Glutamatergic neuron (in vitro differentiated cells): ENCODE measurements at places on chromosomes 2 and 18.

- DNase-seq: no peak
These were observed 15.9 kb downstream of the LYPD6 start for GRCh38 chr2:149346272-149346671.

GRCh38 chr2:47312491-47312850 lies 90.5 kb upstream of the MSH2 start:
- DNase-seq: no peak

GRCh38 chr2:58227171-58227917 lies 13.8 kb downstream of the FANCL start:
- no peak for DNase-seq

GRCh38 chr18:79962835-79963657 lies 1.4 kb upstream of the HSBP1L1 start:
- DNase-seq: no peak

DNA sequence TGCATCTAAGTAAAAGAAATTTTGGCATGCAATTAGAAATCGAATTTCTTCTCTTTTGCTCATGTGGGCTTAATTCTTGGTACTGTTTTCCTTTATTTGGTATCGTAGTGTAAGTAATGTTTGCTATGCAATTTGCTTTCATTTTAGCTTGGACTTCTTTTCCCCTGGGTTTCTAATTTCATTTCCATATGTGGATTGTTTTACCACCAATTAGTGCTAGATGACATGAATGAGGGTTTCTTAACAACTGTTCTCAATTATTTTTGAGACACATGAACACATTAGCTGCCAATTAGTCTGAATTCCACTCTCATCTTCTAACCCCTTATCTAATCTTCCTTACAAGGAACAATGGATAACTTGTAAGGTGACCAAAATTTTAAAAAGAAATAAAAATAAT lies 1047.2 kb upstream of the PIK3C3 start:
- no peak for DNase-seq

GRCh38 chr18:45063246-45064038 lies 382.8 kb downstream of the SETBP1 start:
- DNase-seq: peak; percentile 20

GRCh38 chr2:191199929-191200512 lies 45.2 kb upstream of the MYO1B start:
- no peak for DNase-seq

DNA sequence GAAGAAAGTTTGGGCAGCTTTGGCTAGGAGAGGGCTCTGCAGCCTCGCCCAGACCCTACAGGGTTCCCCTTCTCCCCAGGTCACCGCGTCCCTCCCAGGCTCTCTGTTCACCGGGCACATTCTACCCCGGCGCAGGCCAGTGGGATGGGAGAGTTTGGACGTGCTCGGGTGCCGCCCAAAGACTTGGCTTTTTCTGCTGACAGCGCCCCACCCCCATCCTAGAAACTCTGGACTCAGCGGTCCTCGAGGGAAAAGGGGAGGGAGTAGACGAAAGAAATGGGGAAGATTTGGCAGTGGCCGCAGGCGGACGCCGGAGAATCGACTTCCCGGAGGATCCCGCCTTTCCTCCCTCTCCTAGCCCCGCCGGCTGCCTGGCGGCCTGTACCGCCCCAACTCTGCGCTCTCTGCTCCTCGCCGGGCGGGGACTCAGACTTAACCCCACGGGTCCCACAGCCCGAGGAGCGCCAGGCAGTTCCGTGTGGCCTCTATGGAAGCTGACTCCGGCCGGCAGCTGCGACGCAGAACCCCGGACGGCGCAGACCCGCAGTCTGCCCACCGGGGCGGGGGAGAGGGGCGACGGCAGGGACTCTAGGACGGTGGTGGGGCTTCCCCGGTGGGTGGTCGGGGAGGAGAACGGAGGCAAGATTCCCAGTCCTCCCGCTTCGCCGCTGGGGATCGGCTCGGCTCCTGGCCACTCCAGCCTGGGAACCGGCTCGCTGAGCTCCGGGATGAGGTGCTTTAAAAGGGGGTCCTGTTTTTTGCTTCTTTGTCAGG lies 863 bp upstream of the SIX2 start:
- peak; percentile 52 for DNase-seq

DNA sequence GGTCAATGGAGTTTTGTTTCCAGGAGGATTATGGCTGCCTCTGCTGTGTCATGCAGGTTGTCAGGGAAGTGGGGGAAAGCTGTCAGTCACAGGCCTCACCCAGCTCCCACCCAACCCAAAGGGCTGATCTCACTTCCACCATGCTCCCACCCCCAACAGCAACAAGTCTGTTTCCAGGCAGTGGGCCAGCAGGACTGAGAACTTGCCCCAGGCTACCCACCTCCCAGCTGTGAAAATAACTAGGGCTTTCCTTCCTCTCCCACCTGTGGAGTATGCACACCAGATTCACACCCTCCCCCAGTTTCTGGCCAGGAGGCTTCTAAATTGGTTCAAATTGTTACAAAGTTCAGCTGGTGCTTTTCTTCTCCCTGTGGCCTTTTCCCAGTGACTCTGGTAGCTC lies 95.6 kb upstream of the ACVR1 start:
- no peak for DNase-seq

- no peak for DNase-seq
These were observed 204.7 kb upstream of the ITGA4 start for GRCh38 chr2:181252262-181253148.

DNA sequence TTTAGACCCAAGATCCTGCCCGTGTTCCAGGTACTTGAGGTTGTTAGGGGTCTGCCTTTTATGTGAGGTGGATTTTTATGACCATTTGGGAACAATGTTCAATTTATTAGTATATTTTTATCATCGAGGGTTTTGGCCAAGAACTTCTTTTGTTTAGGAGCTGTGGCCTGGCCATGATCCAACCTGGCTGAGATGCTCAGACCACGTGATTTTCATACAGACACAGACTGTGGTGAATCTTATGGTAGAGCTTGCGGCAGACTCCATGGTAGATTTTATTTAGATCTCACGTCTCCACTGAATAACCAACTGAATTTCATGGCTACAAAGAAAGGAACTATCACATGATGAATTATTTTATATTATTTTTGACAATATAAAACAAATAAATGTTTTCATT lies 405.5 kb upstream of the VWC2L start:
- no peak for DNase-seq

- DNase-seq: no peak
These were observed 27.5 kb downstream of the SP100 start for GRCh38 chr2:230443541-230443940.

- DNase-seq: no peak
These were observed 243.6 kb downstream of the AGAP1 start for GRCh38 chr2:235737396-235737795.

DNA sequence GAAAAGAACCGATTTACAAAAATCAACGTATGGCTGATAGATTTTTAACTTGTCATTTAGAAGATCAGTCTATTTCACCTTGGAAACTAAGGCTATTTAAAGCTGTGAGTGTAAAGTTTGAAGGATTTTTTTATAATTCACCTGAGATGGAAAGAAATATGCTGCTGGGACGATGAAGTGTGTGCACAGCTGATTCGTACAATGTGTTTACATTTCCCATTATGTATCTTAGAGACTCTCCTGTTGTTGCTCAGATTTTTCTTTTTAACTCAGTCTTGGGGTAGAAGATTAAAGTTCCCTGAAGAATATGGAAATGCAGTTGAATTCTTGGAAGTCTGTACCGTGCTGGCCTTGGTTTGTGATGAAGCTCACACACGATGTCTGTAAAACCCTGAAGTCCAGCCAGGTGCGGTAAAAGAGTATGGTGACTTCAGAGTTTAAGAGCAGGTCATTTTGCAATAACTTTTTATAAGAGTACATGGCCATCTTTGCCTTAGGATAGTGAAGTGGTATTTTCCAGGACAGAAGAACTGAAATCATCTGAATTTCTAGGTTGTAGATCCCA lies 250.1 kb downstream of the PRKCE start:
- DNase-seq: no peak
